ENCODE measurements at places on chromosomes 11 and 22.

DNA sequence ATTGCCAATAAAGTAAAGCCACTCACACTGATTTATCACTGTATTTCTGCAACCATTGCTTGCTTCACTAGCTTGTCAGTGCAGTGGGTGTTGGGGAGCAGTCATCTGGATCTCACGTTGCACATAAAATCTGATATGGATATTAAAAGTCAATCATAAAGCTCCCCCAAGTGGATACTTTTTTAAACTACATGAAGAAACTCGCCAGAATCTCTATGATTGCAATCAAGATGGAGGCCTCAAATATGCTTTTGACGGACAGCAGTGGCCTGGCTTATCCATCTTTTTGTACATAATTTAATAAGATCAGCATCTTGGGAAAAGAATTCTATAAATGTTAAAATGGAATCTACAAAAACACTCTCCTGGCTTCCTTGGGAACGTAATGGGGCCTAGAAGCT is 137.7 kb downstream of the WT1 start:
- DNase-seq, result no peak

- no peak for DNase-seq
Observed at GRCh38 chr11:47524291-47524874, 28.5 kb downstream of the CELF1 start.

GRCh38 chr11:110172468-110173065 is 79.4 kb downstream of the ZC3H12C start:
- DNase-seq, result no peak

DNA sequence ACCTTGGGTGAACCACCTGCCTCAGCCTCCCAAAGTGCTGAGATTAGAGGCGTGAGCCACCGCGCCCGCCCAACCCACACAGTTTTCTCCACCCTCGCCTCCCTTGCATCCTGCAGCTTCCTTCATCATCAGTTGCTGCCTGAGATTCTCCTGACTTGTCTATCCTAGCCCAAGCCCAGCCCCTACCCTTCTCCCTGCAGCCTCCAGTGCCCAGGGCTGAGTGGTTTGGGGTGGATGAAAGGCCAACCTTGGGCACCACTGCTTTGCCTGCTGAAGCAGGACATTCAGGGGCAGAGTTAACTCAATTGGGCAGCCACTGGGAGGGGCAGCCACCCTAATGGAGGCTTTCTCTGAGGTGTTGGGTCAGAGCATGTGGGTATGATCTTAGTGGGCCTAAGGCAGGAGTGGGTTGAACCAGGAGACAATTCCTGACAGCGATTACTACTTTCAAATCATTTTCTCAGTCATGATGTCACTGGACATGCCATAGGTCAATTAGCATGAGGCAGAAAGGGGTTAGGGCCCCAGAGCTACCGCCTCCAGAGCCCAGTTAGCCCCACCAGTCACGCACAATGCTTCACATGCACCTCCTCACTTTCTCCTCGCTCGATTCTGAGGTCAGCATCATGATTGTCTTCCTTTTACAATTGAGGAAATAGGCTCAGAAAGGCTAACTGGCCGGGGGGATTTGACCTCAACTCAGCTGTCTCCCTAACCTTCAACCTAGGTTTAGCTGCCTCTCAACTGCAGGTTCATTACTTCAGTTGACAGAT is 1.0 kb upstream of the FKBP2 start:
- no peak for DNase-seq

DNA sequence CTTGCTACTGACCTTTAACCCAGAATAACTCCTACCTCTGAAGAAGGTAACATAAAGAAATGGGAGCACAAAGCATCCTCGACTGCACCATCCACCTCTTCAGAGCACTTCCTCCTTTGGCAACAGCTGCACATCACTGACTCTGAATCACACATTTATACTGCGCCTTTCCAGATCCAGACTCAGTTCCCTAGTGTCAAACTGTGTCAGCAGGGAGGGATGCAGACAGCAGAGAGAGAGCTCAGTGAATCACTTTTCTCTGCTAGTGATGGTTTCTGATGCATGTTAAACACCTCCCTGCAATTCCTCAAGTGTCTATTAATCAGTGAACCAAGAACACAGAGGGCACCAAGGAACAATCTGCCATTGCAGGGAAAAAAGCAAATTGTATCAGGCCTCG is 118.9 kb downstream of the PLEKHA7 start:
- DNase-seq, result no peak
